ENCODE measurements at places on chromosomes 7 and 10.

- DNase-seq = no peak
Observed at GRCh38 chr10:72733989-72734388, 42.0 kb downstream of the MCU start.

GRCh38 chr7:142616842-142617241 lies 132.4 kb upstream of the PRSS1 start:
- DNase-seq = no peak

DNA sequence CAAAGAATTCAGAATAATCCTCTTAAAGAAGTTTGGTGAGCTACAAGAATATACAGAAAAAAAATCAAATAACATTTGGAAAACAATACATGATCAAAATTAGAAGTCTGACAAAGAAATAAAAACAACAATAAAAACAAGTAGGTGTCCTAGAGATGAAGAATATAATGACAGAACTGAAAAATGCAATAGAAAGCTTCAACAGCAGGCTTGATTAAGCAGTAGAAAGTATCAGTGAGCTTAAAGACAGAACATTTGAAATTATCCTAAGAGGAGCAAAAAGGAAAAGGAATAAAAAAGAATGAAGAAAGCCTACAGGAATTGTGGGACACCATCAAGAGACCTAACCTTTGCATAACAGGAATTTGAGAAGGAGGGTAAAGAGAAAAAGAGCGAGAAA lies 238.8 kb downstream of the ZEB1 start:
- no peak for DNase-seq

- no peak for DNase-seq
Observed at GRCh38 chr7:19305698-19306097, 160.5 kb upstream of the FERD3L start.

- DNase-seq = no peak
Observed at GRCh38 chr7:55966851-55967250, 2.5 kb downstream of the NIPSNAP2 start.

GRCh38 chr7:84247591-84247990 lies 53.0 kb upstream of the SEMA3A start:
- no peak for DNase-seq

GRCh38 chr10:125472010-125472607 lies 210.9 kb downstream of the TEX36 start:
- no peak for DNase-seq

- DNase-seq = no peak
Observed at GRCh38 chr7:29370531-29371314, 176.1 kb downstream of the CHN2 start.

GRCh38 chr7:55517191-55517633 lies 55.1 kb downstream of the VOPP1 start:
- no peak for DNase-seq

- no peak for DNase-seq
Observed at GRCh38 chr7:266851-267840, 22.8 kb upstream of the FOXL3 start.

GRCh38 chr10:114387784-114388183 lies 16.5 kb downstream of the AFAP1L2 start:
- no peak for DNase-seq

- DNase-seq = no peak
Observed at GRCh38 chr10:74071157-74071556, 73.2 kb downstream of the VCL start.

- DNase-seq = no peak
Observed at GRCh38 chr10:131272897-131273451, 38.5 kb downstream of the TCERG1L start.

- DNase-seq = no peak
Observed at GRCh38 chr10:55449981-55450380, 649.0 kb upstream of the PCDH15 start.

DNA sequence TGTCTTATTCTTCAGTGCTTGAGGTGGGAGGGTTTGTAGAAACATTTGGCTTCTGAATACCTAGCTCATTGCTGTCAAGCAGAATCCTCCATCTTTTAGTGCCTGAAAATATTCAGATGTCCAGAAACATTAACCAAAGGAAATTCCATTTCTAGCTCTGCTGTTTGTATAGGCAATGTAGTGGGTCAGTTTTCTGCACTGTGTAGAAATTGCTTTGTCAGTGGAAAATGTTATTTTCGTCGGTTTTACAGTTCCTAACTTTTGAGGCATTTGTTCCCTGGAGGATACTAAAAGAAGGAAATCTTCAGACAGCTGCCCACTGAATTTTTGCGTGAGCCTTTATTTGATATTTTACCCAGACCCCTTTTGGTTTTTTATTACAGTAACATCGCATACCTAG lies 143.4 kb downstream of the TPST1 start:
- no peak for DNase-seq

DNA sequence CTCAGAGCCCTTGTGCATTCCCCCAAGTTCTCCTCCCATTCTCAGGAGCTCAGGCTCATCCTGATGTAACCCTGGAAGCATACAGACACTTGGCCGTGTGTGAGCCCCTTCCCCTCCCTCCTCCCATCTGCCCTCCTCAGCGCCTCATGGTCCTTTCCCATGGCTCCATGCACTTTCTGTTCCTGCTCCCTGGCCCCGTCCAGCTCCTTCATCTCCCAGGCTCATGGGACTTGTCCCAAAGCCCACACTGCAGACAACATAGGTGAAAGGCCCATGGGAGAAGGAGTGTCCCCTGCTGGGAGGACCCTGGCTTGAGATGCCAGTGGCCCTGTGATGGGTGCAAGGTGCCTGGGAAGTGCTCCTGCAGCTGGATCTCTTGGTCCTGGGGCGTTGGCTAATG lies 24.2 kb upstream of the SLC29A3 start:
- DNase-seq = no peak

DNA sequence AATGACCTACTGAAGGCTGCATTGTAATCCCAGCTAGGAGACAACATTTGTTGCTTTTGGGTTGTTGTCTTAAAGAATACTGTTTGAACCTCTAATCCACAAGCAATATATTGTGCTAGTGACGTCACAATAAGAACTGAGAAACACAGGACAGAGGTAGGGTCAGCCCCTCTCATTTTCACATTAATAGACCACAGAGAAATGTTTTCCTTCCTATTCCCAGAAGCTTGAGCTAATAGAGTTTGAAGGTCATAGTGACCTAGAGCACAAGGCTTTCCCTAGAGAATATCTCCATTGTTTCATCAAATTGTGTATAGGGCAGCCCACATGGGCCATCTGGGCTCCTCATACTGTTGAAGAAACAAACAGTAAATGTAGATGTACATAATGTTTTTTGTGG lies 300.9 kb upstream of the AKR1E2 start:
- no peak for DNase-seq

DNA sequence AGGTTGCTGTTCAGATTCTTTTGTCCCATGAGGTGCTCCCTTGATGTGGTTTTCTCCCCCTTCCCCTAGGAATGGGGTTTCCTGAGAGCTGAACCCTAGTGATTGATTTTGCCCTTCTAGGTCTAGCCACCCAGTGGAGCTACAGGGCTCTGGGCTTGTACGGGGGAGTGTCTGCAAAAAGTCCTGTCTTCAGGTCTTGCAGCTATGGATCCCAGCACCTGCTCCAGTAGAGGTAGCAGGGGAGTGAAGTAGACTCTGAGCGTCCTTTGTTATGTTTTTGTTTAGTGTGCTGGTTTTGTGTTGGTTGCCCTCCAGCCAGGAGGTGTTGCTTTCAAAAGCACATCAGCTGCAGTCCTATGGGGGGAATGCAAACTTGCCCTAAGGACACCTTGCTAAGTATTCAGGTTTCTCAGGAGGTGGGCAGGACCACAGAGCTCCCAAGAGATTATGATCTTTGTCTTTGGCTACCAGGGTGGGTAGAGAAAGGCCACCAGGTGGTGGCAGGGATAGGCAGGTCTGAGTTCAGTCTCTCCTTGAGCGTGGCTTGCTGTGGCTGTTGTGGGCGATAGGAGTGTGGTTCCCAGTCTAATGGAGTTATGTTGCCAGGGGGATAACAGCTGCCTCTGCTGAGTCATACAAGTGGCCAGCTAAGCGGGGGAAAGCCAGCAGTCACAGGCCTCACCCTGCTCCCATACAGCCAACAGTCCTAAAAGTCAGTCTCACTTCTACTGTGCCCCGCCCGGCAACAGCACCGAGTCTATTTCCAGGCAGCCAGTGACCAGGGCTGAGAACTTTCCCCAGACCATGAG lies 92.4 kb upstream of the JCAD start:
- DNase-seq = no peak

- DNase-seq = no peak
Observed at GRCh38 chr10:124598773-124599587, 137.4 kb downstream of the LHPP start.

DNA sequence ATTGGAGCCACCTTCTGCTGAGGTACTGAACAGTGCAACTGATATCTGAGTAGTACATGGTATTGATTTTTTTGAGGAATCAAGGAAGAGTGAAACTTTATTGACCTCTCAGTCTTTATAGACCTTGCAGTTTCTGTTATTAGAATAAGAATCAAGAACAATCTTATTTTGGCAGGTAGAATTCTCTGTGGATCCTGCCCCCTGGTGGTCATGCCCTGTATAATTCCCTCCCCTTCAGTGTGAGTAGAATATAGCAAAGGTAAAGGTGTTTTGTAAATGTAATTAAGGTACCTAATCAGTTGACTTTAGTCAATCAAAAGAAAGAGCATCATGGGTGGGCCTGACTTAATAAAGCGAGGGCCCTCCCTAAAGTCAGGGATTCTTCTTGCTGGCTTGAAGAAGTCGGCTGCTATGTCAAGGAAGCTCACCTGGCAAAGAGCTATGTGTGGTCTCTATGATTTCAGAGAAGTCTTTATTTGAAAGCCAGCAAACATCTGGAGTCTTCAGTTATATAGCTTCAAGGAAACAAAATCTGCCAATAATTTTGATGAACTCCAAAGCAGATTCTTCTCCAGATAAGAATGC lies 142.8 kb downstream of the LSM5 start:
- no peak for DNase-seq

DNA sequence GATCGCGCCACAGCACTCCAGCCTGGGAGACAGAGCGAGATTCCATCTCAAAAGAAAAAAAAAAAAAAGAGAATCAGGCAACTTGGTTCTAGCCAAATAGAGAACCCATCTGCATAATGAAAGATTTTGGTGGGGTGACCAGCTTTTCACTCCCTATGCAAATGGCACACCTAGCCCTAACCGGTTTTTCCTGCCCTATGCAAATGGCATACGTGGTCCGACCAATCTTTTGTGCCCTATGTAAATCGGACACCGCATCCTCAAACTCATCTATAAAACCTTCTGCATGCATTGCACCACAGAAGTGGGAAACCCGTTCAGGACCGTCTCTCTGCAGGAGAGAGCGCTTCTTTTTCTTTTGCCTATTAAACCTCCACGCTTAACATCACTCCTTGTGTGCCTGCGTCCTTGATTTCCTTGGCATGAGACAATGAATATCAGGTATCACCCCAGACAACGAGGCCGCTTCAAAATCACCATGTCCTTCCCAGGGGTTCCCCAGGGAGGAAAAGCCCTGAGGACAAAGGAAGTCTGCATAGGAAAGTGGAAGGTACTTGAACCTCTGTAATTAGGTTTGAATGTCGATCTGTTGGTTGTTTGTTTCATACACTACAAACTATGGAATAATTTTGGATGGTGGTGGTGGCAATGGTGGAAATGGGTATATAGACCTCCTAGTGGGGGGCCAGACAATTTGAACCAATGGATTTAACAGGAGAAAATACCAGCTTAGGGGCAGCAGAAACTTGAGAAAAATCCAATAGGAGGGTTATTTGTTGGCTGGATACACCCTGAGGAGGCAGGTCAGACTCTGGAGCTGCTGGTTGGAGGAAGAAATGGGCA lies 396.2 kb downstream of the TYW1 start:
- DNase-seq = no peak

GRCh38 chr10:91135113-91135512 lies 85.3 kb upstream of the PCGF5 start:
- no peak for DNase-seq

DNA sequence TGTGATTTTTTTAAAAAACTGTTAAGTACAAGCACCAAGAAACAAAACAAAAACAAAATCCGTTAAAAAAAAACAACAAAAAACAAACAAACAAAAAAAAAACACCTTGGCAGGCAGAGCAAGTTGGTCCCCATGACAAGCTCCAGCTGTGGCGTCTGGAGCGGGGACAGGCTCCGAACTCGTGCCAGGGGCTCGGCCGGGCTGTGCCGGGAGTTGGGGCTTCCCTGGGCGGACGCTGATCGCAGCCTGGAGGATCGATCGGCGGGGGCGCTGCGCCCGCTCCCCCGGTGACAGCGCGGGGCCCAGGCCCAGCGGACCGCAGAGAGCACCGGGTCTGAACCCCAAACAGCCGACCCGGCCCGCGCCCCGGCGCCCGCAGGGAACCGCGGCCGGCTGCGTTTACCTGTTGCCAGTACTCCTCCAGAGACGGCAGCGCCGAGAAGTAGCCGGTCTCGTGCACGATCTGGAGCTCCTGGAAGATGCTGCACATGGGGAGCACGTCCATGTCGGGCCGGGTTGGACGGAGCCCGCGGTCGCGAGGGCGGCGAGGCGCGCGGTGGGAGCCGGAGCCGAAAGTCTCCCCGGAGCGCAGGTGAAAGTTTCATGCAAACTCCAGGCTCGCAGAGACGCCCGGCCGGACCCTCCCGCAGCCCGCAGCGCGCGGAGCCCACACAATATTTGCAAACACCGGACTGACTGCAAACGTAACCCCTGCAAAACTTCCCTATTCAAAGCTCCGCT lies at the start of gene KLF6:
KLF6 (minus strand) TSS at position 700 of the 741 bp plus-strand sequence; CDS start at position 505, 195 bp downstream.
- DNase-seq = no peak

DNA sequence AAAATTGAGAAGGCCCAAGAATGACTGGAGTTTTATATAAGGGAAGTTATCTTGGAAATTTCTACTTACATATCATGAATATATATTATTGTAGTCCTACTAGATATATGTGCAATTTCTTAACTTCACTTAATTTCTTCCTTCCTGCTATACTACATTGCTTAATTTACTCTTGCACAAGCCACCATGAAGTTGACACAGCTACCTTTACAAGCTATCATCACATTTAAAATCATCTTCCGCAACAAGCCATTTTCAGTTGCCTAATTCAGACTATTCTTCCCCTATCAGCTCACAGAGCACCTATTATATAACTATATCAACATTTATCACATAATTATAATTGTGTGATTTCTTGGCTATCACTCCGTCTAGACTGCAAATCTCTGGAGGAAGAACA lies 418.4 kb downstream of the PARD3 start:
- DNase-seq = no peak

- DNase-seq = no peak
Observed at GRCh38 chr7:34365611-34366010, 292.4 kb upstream of the NPSR1 start.

DNA sequence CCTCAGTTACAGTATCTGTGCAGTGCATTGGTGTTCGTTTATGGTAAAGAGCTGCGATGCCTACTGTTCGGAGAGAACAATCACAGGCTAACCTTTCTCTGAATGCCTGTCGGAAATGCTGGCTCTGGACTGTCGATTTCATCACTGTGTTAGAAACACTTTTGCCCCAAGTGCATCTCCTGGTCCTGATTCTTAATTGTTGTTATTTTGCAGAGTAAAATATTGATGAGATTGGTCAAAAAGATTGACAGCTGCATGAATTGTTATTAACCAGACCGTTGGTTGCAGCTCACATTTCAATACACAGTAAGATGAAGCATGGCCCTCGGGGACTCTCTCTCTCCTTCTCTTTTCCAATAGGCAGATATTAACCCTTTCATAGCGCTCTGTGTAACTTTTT lies 557.4 kb upstream of the ADARB2 start:
- no peak for DNase-seq

GRCh38 chr10:123792248-123792978 lies 99.2 kb downstream of the CPXM2 start:
- no peak for DNase-seq

Measured in stimulated activated CD8-positive, alpha-beta memory T cell treated with anti-CD3 and anti-CD28 coated beads, Interleukin-7, amount 100 ng/mL, for 1 hour (primary cell).